ENCODE measurements at places on chromosomes 3 and 15. TPM values are rescaled to one million over a fixed set of nuclear protein-coding genes. Genes with fewer than 3 reads are reported as not detected.

GRCh38 chr15:63312286-63312685, 34.9 kb downstream of the APH1B start:
- no peak for DNase-seq

GRCh38 chr3:77414881-77415280, 375.0 kb downstream of the ROBO2 start:
- DNase-seq: no peak

GRCh38 chr3:28286595-28286994, 45.2 kb downstream of the CMC1 start:
- DNase-seq: no peak

GRCh38 chr3:18057471-18058091, 315.1 kb upstream of the TBC1D5 start:
- DNase-seq: no peak

- peak; percentile 64 for DNase-seq
Observed at GRCh38 chr3:10738688-10739372, 77.2 kb upstream of the SLC6A11 start.

DNA sequence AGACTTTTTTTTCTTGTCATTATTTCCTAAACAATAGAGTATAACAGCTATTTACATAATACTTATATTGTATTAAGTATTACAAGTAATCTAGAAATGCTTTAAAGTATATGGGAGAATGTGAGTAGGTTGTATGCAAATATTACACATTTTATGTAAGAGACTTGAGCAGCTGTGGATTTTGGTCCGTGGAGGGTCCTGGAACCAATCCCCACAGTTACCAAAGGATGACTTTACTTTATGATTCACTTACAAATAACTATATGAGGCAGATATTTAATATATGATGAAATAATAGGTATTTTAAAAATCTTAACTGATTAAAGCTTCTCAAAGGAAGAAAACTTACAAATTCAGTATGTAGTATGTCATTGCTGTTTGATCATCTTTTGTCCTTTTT, 56.3 kb downstream of the PPP2R3A start:
- no peak for DNase-seq

DNA sequence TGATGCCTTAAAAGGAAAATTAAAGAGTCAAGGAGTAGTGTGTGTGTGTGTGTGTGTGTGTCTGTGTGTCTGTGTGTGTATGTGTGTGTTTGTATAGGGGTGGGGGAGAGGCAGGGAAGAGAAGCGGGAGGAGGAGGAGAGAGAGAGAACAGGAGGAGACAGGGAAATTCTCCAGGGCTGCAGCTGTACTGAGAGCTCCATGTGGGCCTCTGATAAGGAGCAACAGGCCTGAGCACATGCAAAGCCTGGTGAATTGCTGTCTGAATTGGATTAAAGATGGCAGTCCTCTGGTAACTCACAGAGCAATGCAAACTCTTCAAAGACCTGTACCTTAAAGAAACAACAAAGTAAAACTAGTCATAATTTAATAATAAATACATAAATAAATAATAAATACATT, 70.6 kb downstream of the SEMA6D start:
- DNase-seq: no peak

DNA sequence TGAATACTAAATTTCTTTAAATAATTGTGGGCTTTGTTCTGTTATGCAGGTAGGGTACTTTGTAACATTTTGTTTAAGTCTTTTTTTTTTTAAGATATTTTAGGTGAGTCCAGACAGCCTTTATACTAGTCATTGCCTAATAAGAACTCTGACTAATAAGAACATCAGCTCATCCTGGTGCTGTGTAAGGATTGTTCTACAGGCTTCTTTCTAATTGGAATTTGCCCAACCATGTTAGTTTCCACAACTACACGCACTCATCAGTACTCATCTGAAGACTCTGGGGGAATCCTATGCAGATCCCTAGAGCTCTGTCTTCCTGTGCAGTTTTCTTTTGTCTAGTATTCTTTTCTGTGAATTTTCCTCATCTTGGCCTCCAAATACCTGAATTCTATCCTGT, 741.8 kb downstream of the IGSF11 start:
- no peak for DNase-seq

DNA sequence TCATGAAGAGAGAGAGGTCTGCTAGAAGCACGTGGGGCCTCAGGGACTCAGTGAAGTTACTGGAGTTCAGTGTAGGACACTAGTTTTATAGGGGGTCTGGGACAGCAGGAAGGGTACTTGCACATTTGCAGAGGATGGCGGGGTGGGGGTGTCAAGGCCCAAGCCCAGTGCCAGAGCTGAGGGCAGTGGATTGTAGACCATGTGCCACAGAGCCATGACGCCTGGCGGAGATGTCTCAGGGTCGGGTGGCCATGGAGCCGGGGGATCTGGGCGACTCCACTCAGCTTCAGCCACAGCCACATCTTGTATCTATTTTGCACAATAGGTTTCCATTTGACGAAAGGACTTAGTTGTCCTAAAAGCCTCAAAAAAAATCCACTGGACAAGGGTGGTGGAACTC, 50.4 kb upstream of the RGMA start:
- DNase-seq: no peak

DNA sequence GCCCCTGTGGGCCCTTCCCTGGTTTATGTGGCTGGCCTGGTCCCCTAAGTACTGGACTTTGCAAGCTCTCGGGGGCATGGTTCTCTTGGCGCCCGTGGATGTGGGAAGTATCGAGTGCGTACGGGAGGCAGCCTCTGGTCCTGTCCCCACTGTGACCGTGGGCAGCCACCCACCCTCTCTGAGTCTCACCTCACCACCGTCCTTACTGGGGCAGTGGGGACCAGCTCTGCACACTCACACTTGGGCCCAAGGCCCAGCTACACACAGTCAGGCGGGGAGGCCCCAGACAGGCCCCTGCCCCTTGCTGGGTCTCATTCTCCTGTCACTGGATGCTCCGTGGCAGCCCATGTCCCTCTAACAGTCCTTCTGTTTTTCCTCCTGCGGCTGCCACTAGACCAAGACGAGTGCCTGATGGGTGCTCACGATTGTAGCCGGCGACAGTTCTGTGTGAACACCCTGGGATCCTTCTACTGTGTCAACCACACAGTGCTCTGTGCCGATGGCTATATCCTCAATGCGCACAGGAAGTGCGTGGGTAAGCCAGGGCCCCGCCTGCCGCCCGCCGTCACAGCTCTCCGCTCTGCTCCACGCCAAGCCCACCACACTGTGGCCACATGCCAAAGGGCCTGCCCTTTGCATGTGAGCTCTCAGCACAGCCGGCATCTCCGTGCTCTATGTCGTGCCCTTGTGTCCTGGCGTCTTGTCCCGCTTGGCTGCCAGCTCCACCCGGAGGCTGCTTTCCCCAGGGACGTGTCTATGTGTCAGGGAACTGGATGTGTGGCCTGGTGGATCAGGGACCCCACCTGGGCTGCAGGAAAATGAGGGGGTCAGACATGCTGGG, 72.7 kb downstream of the FBLN2 start:
- DNase-seq: no peak

DNA sequence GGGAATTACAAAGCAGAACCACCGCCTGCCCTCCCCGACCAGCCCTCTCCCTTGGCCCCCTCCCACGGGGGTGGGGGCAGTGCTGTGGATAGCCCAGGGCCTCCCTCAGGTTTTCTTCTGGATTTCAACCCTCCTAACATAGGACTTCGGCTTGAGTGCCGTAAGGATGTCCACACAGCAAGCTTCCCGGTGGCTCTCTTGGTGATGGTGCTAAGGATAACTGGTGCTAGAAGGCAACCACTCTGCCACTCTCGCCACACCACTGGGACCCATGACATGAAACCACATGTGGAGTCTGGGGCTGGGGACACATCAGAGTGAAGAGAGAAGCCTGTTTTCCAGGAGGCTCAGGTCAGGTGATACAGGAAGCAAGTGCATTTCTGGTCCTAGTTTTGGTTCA, 35.4 kb downstream of the SCN5A start:
- no peak for DNase-seq

GRCh38 chr15:27017168-27017809, 46.3 kb downstream of the GABRG3 start:
- DNase-seq: no peak

Gene SEMA3F
- total RNA-seq: 14.7 TPM

Gene PTX3
- total RNA-seq: 1.0 TPM

Gene ALS2CL
- total RNA-seq: 40.3 TPM

Gene CADM2
- total RNA-seq: 1.2 TPM

Gene OSTN
- not detected for total RNA-seq

Data from colonic mucosa (tissue), 4 donors.